ENCODE measurements at places on chromosomes 7 and 10. TPM values are rescaled to one million over a fixed set of nuclear protein-coding genes. Genes with fewer than 3 reads are reported as not detected.

DNA sequence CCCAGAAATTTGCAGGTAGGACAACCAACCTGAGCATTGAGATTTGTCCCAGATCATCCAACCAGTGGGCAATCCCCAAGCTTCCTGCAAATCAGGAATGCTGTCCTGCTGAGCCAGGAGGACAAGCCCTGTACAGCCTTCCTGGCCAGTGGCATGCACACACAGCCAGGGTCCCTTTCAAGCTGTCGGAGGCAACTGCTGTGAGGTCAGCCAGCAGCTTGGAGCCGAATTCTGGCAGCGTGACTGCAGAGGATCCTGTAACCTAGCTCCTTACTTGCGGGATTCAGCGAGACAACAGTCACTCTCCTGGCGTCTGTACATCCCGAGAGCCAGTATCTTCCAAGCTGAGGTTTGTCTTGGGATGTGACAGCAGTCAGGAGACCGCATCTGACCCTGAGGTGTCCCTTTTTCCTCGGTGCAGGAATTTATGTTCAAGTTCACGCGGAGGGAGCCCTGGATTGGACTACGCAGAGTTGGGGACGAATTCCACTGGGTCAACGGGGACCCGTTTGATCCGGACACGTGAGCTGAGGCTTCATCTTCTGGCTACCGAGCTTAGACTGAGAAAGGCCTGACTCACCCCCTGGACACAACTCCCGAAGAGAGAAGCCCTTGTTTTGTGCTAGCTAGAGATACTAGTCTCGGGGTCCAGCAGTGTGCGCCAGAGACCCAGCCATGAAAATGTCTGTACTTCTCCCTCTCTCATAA, 18.3 kb downstream of the CLEC2L start:
- no peaks in the 10 kb centered on the region for H3K36me3 ChIP-seq
- H3K27ac ChIP-seq, result no peak overlapping the region
- no peaks in the 10 kb centered on the region for H3K27me3 ChIP-seq
- H3K4me3 ChIP-seq, result no peak overlapping the region

GRCh38 chr10:64518456-64518855, 997.3 kb downstream of the REEP3 start:
- no peak overlapping the region for H3K27ac ChIP-seq
- H3K27me3 ChIP-seq, result no peaks in the 10 kb centered on the region
- no peaks in the 10 kb centered on the region for H3K36me3 ChIP-seq
- DNase-seq, result no peak
- no peaks in the 10 kb centered on the region for H3K4me1 ChIP-seq
- no peak overlapping the region for H3K4me3 ChIP-seq

DNA sequence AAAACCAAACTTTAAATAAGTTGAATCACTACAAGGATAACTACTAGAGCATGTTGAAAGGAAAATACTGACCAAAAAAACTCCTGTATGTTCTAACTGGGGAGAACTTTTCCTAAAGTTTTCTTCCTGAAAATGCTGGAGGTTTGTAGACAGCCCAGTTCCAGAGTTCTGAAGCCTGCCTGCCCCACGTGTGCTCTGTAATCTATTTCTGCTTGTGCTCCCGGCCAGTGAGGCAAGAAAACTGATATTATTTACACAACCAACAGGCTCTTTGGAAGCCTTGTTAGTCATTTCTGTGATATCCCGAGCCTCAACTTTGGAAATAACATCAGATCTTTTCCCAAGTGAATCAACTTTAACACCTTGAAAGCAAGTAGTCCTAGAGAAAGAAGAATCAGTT, 46.7 kb downstream of the ZFAND4 start:
- DNase-seq, result no peak
- no peak overlapping the region for H3K4me3 ChIP-seq
- H3K36me3 ChIP-seq, result no peaks in the 10 kb centered on the region
- no peaks in the 10 kb centered on the region for H3K4me1 ChIP-seq
- no peak overlapping the region for H3K27ac ChIP-seq

Gene SCIN
- 16.4 TPM for total RNA-seq
